ENCODE measurements at places on chromosomes 5 and 9. TPM values are rescaled to one million over a fixed set of nuclear protein-coding genes. Genes with fewer than 3 reads are reported as not detected.

The SV2C gene
- total RNA-seq, result not detected

The MSMP gene
- not detected for total RNA-seq

The BTNL8 gene
- total RNA-seq, result not detected

- no peak for DNase-seq
Observed at GRCh38 chr9:136151214-136151804, 32.6 kb upstream of the TMEM250 start.

- DNase-seq, result no peak
Observed at GRCh38 chr5:107408564-107408963, 262.2 kb downstream of the EFNA5 start.

The CDKN2B-AS1 gene
- 1.1 TPM for total RNA-seq

The STK10 gene
- 16.4 TPM for total RNA-seq

- DNase-seq, result peak; percentile 24
Observed at GRCh38 chr9:18428661-18429060, 45.3 kb upstream of the ADAMTSL1 start.

Measured in IMR-90 (cell line).